ENCODE measurements at places on chromosomes 12 and 14. TPM values are rescaled to one million over a fixed set of nuclear protein-coding genes. Genes with fewer than 3 reads are reported as not detected.

NKX2-1 gene
- polyA plus RNA-seq = not detected

SERPINA10 gene
- polyA plus RNA-seq = not detected

NTS gene
- not detected for polyA plus RNA-seq

CEP128 gene
- polyA plus RNA-seq = 0.88 TPM

NELL2 gene
- polyA plus RNA-seq = 0.98 TPM

SYNDIG1L gene
- not detected for polyA plus RNA-seq

NTN4 gene
- not detected for polyA plus RNA-seq

DNA sequence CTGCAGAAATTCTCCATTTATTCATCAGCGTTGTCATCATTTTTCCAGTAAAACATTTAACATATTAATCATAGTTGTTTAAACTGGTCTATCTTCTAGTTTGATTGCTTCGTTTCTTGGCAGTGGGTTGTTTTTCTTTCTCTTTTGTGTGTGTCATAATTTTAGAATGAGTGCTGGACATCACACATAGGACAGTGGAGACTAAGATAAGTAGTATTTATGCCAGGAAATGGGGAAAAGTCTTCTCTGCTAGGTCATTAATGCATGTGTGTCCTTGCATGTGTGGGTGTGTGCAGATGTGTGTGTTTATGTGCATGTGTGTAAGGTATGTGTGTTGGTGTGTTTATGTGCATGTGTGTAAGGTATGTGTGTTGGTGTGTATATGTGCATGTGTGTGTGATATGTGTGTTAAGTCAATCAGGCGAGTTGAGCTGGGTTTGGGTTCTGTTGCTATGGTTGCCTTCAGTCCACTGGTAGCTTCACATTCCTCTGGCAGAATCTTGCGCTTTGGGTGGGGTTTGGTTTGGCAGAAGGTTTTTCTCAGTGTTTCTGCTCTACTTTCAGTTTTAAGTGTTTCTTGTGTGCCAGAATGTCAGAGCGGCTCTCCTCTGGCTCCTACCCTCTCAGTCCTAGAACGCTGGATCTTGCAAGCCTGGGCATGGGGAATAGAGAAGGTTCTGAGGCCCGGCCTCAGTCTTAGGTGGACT is 7.8 kb upstream of the ADGRD1 start:
- H3K4me3 ChIP-seq = no peak overlapping the region
- DNase-seq = no peak
- no peak overlapping the region for H3K27ac ChIP-seq
- no peaks in the 10 kb centered on the region for H3K27me3 ChIP-seq
- no peaks in the 10 kb centered on the region for H3K4me1 ChIP-seq
- H3K36me3 ChIP-seq = no peaks in the 10 kb centered on the region

- no peak overlapping the region for H3K27ac ChIP-seq
- peaks cover 9% of the 10 kb centered on the region for H3K4me1 ChIP-seq
- DNase-seq = no peak
These were observed 52.5 kb downstream of the FGD4 start for GRCh38 chr12:32451816-32452215.

GRCh38 chr14:61510736-61511557 is 184.4 kb upstream of the HIF1A start:
- no peak overlapping the region for H3K27ac ChIP-seq
- H3K36me3 ChIP-seq = no peaks in the 10 kb centered on the region
- no peak overlapping the region for H3K4me3 ChIP-seq
- no peaks in the 10 kb centered on the region for H3K27me3 ChIP-seq
- DNase-seq = no peak

DNA sequence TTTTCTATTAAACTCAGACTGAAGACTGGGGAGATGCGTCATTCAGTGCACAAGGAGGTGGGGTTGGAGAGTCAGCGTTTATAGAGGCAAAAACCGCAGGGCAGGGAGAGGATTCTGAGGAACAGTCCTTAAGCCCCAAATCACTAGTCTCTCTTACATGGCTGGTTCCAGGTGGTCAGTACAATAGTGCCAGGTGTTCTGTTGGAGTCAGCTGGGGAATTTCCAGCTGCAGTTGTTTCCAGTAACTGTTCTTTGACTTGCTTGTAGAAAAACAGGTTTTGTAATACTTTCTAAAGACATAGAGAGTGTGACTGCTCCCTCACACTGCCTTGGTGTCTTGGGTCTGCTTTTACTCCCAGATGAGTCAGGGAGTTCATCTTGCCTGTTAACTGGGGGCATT is 192.2 kb downstream of the TMTC3 start:
- H3K4me1 ChIP-seq = no peaks in the 10 kb centered on the region
- H3K4me3 ChIP-seq = no peak overlapping the region
- no peak for DNase-seq
- no peak overlapping the region for H3K27ac ChIP-seq
- no peaks in the 10 kb centered on the region for H3K27me3 ChIP-seq

DNA sequence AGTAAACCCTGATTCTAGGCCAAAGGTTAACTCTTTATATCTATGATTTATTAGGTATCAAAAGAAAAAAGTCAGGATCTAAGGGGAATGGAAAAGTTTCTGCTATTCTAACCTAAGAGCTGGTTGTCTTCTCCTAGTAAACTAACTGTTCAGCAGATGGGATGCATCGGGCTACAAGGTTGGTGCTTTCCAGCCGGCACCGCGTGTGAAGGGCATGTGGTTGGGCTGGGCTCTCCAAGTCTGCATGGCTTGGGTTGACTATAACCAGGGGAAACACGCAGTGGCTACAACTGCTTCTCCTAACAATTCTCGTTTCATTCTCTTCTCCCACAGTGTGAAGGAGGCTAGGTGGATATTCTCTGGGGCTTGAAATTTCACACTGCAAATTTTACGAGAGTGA is 354.5 kb downstream of the APAF1 start:
- H3K27ac ChIP-seq = no peak overlapping the region
- H3K4me1 ChIP-seq = no peaks in the 10 kb centered on the region
- no peaks in the 10 kb centered on the region for H3K27me3 ChIP-seq
- DNase-seq = no peak

DNA sequence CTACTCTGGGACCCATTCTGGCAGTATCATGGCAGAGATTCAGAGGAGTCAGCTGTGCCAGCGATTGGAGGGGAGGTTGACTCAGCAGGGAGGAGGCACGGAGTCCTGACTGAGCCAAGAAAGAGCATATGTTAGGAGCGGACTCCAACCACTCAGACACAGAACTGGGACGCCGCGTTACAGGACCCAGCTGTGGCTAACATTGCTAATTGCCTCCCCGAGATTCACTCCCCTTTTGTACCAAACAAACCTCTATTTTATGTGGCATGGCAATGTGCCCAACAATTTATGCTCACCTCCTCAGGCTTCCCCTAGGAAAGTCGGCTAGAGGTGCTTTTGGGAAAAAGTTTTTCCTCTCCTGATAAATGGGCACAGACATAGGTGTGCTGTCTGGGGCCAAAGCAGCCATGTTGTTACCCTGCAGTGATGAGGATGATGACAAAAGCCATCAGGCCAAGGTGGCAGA is 15.2 kb upstream of the CLIP1 start:
- no peaks in the 10 kb centered on the region for H3K27me3 ChIP-seq
- H3K27ac ChIP-seq = no peak overlapping the region
- H3K4me3 ChIP-seq = no peak overlapping the region
- DNase-seq = no peak

- no peak overlapping the region for H3K4me3 ChIP-seq
- H3K27ac ChIP-seq = no peak overlapping the region
- no peak for DNase-seq
- H3K36me3 ChIP-seq = peaks cover 71% of the 10 kb centered on the region
- no peaks in the 10 kb centered on the region for H3K4me1 ChIP-seq
These were observed 15.3 kb upstream of the NOXRED1 start for GRCh38 chr14:77438596-77438995.

DNA sequence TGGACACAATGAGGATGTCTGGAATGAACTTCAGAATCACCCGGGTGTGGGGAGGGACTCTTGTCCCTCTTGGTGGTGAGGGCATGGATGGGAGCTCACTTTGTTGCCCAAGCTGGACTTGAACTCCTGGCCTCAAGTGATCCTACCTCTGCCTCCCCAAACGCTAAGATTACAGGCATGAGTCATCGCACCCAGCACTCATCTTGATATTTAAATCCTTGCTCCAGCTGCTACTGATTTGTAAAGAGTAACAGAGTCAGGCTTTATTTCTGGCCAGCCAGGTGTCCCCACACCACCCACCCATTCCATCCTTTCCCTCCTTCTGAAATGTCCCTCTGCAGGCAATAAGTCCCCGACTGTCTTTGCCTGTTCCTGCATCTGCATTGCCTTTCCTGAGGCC is 4.9 kb downstream of the DDX54 start:
- H3K27ac ChIP-seq = no peak overlapping the region
- no peak for DNase-seq
- no peak overlapping the region for H3K4me3 ChIP-seq

DNA sequence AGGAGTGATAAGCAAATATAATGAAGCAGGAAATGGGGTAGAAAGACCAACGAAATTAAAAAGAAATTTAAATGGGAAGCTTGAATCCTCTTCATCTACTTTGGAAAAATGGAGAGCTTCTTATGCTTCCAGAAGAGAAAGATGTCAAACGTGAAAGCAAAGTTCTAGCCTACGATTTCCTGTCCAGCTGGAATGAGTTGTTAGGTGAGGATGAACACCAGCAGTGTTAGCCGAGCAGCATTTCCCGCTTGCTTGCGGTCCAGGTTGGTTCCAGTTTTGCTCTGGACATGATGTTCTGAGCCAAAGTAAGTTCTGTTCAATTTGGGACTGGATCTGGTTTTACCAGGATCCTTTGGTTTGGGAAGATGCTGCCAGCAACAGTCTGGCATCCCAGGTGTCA is 78.9 kb downstream of the DACT1 start:
- no peaks in the 10 kb centered on the region for H3K27me3 ChIP-seq
- no peak for DNase-seq
- H3K27ac ChIP-seq = no peak overlapping the region
- no peaks in the 10 kb centered on the region for H3K36me3 ChIP-seq
- H3K4me3 ChIP-seq = no peak overlapping the region
- H3K4me1 ChIP-seq = no peaks in the 10 kb centered on the region

DNA sequence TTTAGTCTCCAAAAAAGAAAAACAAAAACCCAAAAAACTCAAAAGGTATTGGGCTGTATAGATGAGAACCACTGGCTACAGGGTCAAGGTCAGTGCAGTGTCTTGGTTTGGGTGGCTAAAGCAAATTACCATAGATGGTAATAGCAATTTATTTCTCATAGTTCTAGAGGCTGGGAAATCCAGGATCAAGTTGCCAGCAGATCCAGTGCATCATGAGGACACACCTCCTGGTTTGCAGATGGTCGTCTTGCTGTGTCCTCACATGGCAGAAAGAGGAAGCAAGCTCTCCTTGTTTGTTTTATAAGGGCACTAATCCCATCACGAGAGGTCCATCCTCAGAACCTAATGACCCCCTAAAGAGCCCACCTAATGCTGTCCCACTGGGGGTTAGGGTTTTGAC is 11.2 kb downstream of the COX14 start:
- H3K4me1 ChIP-seq = no peaks in the 10 kb centered on the region
- no peak overlapping the region for H3K27ac ChIP-seq
- no peaks in the 10 kb centered on the region for H3K27me3 ChIP-seq

DNA sequence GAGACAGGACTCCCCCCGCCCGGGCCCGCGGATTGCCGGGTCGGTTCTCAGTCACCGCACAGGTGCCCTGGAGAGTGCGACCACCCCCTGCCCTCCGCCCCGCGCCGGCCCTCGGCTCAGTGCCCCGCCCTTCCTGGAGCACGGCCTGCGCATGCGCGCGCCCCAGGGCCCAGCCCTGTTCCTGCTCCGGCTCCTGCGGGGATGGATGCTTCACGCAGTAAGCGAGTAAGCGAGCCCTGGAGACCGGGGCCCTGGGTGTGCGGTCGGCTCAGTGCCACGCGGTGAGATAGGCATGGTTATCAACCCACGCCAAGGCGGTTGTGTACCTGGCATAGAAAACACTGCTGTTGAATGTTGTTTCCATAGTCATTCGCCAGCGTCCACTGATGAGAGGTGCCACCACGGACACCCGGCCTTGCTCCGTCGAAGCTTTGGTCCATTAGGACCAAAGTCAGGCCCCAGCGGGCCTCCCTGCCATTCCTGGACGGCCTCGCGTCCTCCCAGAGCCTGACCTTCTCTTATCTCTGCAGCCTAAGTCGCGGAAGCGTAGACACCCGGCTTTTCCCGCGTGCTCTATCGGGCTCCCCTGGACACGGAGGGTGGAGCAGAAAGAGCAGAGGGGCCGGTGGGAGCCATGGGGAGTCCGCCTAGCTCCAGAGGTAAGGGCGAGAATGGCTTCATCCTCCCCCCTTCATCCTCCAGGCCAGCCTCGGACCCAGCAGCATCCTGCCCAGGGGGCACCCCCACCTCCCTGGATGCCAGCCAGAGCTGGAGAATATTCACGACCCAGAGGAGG is 90.6 kb downstream of the PAPOLA start:
- no peak overlapping the region for H3K27ac ChIP-seq
- H3K4me3 ChIP-seq = no peak overlapping the region
- DNase-seq = no peak
- no peaks in the 10 kb centered on the region for H3K36me3 ChIP-seq

GRCh38 chr12:109988903-109989302 is 7.3 kb downstream of the GIT2 start:
- no peak for DNase-seq
- H3K36me3 ChIP-seq = peaks cover 74% of the 10 kb centered on the region
- peak overlapping the region; percentile 4 for H3K27ac ChIP-seq
- H3K4me3 ChIP-seq = no peak overlapping the region

GRCh38 chr12:109304485-109304884 is 4.6 kb downstream of the FOXN4 start:
- no peaks in the 10 kb centered on the region for H3K36me3 ChIP-seq
- peaks cover 39% of the 10 kb centered on the region for H3K27me3 ChIP-seq
- no peaks in the 10 kb centered on the region for H3K4me1 ChIP-seq

DNA sequence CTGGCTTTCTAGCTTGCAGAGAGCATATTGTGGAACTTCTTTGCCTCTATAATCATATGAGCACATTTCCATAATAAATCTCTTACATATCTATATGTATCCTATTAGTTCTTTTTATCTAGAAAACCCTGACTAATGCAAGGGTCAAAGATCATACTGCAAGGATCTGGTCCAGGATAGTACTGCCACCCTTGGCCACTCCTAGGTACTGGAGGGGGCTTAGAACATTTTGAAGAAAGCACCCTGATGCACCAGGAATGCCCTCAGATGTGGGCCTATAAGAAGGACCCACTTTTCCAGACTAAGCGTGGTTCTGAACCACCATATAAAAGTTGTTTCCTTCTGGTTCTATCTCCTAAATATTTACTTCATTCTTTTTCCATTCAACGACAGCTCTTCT is 14.6 kb downstream of the ATXN7L3B start:
- H3K36me3 ChIP-seq = no peaks in the 10 kb centered on the region
- H3K27ac ChIP-seq = no peak overlapping the region
- H3K27me3 ChIP-seq = no peaks in the 10 kb centered on the region
- no peak for DNase-seq
- no peak overlapping the region for H3K4me3 ChIP-seq
- no peaks in the 10 kb centered on the region for H3K4me1 ChIP-seq

GRCh38 chr12:4006743-4007142 is 133.5 kb upstream of the PARP11 start:
- no peaks in the 10 kb centered on the region for H3K4me1 ChIP-seq
- no peak overlapping the region for H3K4me3 ChIP-seq
- no peaks in the 10 kb centered on the region for H3K27me3 ChIP-seq
- no peaks in the 10 kb centered on the region for H3K36me3 ChIP-seq
- no peak overlapping the region for H3K27ac ChIP-seq
- DNase-seq = no peak

GRCh38 chr12:106142591-106143261 is 4.0 kb upstream of the NUAK1 start:
- DNase-seq = no peak
- no peaks in the 10 kb centered on the region for H3K36me3 ChIP-seq
- no peak overlapping the region for H3K27ac ChIP-seq
- H3K4me3 ChIP-seq = no peak overlapping the region
- peaks cover 7% of the 10 kb centered on the region for H3K4me1 ChIP-seq

- peaks cover 64% of the 10 kb centered on the region for H3K4me1 ChIP-seq
- peak overlapping the region; percentile 80 for H3K4me3 ChIP-seq
- H3K36me3 ChIP-seq = no peaks in the 10 kb centered on the region
- peak overlapping the region; percentile 99 for H3K27ac ChIP-seq
These were observed 110.5 kb downstream of the ARF6 start for GRCh38 chr14:50003213-50004021.

All from CD14-positive monocyte (primary cell).